ENCODE measurements at places on chromosomes 5 and 9. TPM values are rescaled to one million over a fixed set of nuclear protein-coding genes. Genes with fewer than 3 reads are reported as not detected.

DNA sequence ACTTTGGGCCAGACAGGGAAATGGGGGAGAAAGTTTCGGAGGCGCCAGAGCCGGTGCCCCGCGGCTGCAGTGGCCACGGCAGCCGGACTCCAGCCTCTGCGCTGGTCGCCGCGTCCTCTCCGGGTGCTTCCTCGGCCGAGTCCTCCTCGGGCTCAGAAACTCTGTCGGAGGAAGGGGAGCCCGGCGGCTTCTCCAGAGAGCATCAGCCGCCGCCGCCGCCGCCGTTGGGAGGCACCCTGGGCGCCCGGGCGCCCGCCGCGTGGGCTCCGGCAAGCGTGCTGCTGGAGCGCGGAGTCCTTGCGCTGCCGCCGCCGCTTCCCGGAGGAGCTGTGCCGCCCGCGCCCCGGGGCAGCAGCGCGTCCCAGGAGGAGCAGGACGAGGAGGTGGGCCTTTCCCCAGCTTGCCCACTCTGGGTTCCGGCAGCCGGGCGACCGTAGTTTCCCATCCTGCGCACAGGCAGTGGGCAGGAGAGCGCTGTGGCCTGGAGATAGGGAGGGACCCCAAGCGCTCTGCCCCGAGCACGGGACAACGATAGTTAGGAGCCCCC, 516 bp downstream of the MAST4 start:
- DNase-seq, result no peak

GRCh38 chr9:126925876-126926275, 11.3 kb downstream of the RALGPS1 start:
- no peak for DNase-seq

GRCh38 chr5:66542711-66543110, 53.5 kb upstream of the MAST4 start:
- no peak for DNase-seq

ECM2 gene
- 3.3 TPM for total RNA-seq

HK3 gene
- 0.41 TPM for total RNA-seq
